NCI-H187 (cell line): ENCODE measurements at places on chromosomes 2 and 18.

DNA sequence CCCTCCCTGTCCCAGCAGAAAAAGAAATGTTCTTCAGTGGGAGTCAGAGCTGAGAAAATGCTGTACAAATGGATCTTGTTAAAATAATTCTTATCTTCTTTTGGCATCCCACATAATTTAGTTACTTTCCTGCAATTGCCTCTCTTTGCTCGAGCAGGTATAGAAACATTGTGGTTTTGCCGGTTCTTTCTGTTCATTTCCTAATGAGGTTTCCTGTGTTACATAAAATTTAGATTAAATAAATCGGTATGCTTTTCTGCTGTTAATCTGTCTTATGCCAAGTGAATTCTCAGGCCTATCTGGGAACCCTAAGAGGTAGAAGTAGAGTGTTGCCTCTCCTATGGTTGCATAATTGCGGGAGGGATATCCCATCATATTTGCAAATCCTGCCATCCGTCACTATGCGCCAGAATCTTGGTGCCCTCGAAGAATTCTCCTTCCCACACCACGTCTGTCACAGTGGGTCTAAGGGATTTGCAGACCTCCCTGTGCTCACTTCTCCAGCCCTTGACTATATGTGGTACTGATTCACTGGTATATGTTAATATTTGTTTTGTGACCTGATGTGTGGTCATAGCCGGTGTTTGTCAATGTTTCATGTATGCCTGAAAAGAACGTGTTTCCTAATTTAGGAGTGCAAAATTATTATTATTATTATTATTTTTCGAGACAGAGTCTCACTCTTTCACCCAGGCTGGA lies 12.2 kb upstream of the HDAC4 start:
- no peak for DNase-seq

GRCh38 chr18:14097761-14098160 lies 34.5 kb downstream of the ZNF519 start:
- no peak for DNase-seq

DNA sequence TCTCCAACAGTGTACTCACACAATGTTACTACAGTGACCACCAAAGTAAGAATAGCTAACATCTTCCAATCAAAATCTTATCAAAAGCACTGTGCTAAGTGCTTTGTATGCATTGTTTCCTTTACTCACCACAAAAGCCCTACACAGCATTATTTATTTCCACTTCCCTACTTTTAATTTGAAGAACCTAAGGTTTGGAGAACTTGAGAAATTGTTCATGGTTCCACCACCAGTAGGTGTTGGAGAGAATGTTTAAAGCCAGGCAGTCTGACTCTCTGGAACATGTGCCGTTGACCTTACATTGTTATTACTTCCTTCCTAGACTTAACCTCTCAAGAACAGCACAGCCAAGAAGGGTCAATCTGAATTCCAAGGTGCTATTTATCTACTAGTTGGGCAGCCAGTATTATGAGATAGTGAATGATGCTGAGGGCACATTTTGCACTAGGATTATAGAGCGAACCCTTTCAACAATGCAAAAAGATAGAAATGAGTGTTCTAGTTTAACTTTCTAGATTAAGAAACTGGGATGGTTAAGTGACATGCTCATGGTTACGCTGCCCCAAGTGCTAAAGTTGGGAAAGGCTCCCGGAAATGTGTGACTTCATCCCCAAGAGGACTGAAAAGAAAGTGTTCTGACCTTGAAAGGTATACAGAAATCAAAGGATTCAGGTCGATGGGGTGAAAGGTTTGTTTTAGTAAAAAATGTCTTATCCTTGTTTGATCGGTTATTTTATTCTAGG lies 55.2 kb upstream of the FAM136A start:
- no peak for DNase-seq

- DNase-seq, result peak; percentile 16
These were observed 140.2 kb upstream of the BCL2L11 start for GRCh38 chr2:110980339-110981062.

GRCh38 chr18:54089749-54090459 lies 134.6 kb downstream of the MBD2 start:
- no peak for DNase-seq
